ENCODE measurements at places on chromosomes 3 and 15.

DNA sequence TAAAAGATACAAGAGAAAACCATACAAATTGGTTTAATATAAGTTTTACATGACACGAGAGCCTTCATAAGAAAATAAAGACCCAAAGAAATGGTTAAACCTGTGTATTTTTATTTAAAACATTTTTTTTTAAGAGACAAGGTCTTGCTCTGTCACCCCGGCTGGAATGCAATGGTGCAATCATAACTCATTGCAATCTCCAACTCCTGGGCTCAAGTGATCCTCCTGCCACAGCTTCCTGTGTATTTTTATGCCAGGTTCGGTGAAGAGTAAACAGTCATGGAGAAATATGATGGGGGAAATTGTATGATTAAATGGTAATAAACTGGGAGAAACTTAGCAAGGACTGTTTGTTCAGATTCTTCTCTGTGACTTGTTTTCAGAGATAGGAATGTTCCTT lies 441.0 kb downstream of the TUSC7 start:
- DNase-seq = no peak

GRCh38 chr3:42443819-42444436 lies 33.5 kb upstream of the LYZL4 start:
- peak; percentile 57 for DNase-seq

DNA sequence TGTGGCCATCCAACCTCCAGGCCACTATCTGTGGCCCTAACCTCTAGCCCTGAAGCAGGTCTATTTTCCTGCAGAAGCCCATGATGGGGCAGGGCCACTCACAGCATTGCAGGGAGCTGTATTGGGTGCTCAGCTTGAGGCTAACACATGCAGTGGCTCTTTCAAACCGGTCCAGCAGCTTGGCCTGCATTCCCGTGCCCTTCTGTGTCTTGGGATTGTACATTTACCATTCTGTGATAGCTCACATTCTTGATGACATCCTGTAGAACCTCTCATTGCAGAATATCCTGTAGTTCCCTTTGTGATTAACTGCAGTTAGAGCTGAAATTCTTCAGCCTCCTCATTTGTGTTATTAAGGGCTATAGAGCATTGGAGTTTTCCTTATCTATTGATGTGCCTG lies 60.8 kb upstream of the ANKRD34C start:
- DNase-seq = no peak

- no peak for DNase-seq
Observed at GRCh38 chr3:145623349-145623748, 537.6 kb downstream of the PLOD2 start.

DNA sequence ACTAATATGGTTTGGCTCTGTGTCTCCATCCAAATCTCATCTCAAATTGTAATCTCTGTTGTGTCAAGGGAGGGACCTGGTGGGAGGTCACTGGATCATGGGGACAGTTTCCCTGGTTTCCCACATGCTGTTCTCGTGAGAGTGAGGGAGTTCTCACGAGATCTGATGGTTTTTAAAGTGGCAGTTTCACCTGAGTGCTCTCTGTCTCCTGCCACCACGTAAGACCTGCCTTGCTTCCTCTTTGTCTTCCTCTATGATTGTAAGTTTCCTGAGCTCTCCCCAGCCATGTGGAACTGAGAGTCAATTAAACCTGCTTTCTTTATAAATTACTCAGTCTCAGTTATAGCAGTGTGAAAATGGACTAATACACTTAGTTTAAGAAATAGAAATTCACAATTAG lies 228.9 kb downstream of the CD47 start:
- no peak for DNase-seq

- DNase-seq = no peak
Observed at GRCh38 chr15:98503970-98504369, 144.4 kb upstream of the IGF1R start.

DNA sequence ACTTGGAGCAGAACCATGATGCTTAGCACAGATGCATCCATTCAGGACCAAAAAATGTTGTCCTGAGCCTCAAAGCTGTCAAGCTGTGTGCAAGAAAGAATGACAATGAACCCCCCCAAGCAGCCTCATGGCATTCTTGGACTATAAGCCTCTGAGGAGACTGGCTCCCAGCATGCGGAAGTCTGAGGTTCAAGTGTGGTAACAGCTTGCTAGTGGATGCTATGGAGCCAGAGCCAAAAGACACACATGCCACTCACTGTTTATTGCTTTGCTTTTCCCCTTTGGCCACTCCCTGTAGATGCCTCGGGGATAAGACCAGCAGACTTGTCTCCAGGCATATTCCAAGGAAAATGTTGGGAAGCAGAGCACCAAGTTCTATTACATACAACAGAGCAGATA lies 38.2 kb upstream of the SNRK start:
- DNase-seq = no peak

DNA sequence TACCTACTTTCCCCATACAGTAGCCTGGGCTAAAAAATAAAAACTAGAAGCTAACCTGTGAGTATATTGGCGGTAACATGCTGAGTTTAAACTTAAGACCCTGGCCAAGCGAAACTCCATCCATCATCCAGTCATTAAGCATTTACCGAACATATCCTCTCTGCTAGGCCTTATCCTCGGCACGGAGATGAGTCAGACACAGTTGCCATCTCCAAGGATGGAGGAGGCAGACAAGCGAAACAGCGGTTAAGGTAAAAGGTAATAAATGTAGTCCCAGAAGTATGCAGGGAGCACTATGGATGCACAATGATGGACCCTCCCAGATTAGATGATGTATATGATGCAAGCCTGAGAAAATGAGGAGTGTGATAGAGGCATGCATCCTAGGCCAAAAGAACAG lies 143.6 kb downstream of the RYR3 start:
- DNase-seq = no peak

- DNase-seq = no peak
Observed at GRCh38 chr3:193095366-193095765, 145.7 kb upstream of the PLAAT1 start.

GRCh38 chr3:66484106-66484844 lies 16.5 kb downstream of the LRIG1 start:
- DNase-seq = no peak

GRCh38 chr3:112736805-112737566 lies 96.0 kb upstream of the CCDC80 start:
- no peak for DNase-seq

DNA sequence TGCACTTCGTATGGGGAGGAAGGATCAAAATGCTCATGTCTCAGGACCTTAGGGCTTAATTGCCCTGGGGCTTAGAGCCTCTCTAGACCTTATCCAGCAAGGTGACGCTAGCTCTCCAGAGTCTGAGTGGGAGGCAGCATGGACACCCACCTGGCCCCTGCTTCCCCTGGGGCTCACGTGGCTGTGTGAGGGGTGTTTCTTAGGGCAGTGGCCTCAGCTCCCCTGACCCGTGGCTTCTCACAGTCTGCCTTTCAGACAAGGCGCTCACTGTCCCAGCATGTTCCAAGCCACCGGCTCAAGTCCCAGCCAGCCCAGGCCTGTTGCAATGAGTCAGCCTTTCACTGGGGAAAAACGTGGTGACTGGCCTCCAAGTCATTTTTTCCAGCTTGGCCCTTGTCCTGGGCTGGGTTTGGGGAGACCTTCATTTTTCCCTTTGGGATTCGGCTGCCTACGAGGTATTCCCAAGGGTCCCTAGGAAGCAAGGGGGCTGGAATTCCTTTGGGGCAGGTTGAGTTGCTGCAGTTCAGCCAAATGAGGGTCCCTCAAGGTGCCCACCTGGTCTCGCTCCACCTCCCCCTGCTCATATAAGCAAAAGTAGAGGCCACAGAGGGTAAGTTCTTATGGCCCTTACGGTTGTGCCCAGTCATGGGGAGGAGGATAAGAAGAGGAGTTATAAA lies 15.7 kb downstream of the BHLHE40 start:
- DNase-seq = no peak

- DNase-seq = no peak
Observed at GRCh38 chr3:184218814-184219213, 10.6 kb upstream of the VWA5B2 start.

DNA sequence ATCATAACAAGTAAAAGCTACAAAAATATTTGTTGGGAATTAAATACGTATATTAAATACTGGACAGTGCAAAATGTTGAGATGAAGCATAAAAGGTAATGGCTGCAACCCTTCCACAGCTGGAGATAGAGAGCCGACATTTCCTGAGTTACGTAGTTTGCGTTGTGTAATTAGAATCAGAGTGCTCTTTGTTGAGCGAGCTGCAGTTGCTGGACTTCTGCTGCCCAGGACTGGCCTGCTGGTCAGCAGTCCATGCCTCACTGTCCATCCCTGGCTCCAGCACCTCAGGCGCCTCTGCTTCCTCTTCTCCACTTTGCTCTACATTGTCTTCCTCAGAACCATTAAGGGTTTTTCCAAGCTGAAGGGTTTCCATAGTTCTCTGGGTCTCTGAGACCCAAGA lies 28.4 kb upstream of the SHC4 start:
- DNase-seq = no peak

DNA sequence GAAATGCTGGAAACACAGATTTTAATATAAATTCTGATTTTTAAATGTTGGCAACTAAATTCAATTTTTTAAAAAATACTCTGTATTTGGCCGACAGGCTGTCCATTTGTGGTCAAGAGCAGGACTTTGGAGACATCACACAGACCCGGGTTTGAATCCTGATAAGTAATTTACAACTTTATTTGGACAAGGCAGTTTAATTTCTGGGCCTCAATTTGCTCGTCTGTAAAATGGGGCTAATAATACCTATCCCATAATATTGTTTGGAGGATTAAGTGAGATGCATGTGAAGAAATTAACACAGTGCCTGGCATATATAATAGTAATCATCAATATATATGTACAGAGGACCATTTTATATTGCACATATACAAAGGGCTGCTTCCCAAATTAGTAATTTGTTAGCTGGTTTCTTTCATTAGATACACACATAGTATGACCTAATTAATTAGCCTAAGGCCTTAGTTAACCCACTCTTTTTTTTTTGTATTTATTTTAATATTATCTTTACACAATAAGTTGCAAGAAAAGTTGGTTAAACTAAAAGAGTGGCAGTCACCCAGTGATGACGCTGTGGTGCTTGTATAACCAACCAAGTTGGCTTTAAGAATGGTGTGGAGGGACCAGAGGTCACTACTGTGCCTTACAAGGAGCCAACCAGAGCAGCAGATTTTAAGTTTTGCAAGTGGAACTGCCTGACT lies 665 bp downstream of the PIGB start:
- DNase-seq = no peak

DNA sequence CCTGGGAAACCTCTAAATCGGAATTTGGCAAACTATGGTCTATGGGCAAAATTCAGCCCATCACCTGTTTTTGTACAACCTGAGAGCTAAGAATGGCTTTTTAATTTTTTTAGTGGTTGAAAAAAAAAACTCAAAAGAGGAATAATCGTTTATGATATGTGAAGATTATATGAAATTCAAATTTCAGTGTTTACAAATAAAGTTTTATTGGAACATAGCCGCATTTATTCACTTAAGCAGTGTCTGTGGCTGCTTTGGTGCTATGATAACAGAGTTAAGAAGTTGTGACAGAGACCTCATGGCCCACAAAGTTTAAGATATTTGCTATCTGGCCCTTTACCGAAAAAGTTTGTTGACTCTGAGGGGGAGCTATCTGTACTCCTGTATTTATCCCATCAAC lies 36.4 kb upstream of the LACTB start:
- DNase-seq = no peak

DNA sequence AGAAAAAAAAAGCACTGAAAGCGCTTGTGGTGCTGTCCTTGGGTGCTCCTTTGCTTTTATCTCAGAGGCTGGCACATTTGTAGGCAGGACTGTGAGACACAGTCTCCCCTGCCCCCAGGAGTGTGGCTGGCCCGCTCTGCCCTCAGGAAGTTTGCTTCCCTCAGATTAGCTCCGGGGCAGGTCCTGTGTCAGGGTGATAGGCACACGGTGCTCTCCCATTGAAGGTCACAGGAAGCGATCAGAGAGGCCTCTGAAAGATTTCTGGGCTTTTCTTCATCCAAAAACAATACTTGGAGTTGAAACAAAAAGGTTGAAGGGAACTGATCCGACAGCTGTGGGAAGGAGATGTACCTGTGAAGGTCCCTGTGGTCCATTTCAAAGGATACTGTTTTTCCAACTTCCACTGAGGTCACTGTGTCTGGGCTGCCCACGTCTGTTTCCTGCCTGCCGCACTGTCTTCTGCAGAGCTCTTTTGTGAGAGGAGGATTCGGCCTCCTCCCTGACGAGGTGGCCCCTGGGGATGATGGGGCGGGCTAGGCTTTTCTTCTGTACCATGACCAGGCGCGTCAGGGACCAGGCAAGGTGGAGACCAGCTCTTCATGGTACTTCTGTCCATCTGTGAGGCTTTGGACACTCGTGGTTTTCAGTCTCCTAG lies 330.5 kb upstream of the CTDSPL start:
- DNase-seq = no peak

DNA sequence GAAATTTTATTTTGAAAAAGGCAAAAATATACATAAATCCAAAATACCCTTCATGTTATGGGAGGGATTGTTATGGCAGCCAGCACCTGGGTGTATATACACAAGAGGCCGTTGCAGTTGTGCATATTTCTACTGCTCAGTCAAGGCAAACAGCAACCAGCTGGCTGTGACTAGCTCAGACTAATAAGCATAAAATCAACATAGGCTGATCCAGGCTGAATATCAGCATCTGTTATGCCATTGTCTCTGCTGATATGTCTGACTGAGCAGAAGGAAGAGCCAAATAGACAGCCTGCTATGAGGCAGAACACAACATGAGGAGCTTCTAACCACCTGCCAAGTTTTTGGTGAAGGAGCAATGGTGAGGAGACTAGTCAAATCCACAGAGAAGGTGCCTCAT lies 457.5 kb upstream of the ALCAM start:
- no peak for DNase-seq

DNA sequence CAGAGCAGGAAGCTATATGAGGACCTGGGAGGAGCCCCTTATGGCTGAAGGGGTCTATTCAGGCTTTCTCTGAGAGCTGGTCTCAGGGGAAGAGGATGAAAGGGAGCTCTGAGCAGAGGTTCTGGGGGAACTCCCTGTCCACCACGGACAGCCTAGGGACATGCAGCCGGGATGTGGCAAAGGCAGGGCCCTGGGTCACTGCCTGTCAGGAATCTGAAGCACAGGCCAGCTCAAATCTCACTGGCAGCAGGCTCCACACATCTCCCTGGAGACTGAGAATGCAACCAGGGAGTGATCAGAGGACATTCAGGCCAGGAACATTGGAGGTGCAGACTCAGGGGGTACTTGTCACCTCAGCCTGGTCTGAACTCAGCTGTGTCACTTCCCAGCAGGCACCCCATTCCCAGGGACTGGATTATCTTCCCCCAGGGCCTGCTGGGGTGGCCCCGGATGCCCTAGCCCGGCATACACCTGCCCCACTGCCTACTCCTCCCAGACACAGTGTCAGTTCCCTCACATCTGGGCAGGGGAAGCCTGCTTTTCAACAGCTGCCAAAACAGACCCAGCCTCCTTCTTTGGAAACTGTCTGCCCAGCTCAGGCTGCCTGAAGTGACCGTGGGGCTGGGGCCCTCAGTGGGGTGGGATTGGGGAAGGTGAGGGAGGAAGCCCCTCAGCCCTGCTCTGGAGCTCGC lies 18.3 kb upstream of the SEMA3F start:
- no peak for DNase-seq

- DNase-seq = no peak
Observed at GRCh38 chr3:36786921-36787890, 22.9 kb upstream of the DCLK3 start.

GRCh38 chr3:37183375-37183831 lies 9.0 kb upstream of the LRRFIP2 start:
- no peak for DNase-seq
